ENCODE measurements at places on chromosomes 7 and 10.
A peak's percentile ranks its signal among the peaks of the same experiment; 100 is the strongest.

DNA sequence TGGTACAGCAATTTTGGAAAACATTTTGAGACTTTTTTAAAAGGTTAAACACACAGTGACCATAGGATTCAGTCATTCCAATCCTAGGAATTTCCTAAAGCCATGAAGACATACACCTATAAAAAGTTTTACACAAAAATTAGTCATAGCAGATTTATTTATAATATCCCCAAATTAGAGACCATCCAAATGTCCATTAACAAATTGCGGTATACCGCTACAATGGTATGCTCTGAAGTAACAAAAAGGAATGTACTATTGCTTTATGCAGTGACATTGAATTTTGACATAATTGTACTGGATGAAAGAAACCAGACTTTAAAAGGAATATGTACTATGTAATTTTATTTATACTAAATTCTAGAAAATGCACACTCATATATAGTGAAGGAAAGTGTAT lies 362.8 kb downstream of the HGF start:
- no peak for DNase-seq

- no peak for DNase-seq
These were observed 322 bp upstream of the RAMP3 start for GRCh38 chr7:45157286-45157652.

- no peak for DNase-seq
These were observed 337.1 kb downstream of the BMPER start for GRCh38 chr7:34242391-34242790.

DNA sequence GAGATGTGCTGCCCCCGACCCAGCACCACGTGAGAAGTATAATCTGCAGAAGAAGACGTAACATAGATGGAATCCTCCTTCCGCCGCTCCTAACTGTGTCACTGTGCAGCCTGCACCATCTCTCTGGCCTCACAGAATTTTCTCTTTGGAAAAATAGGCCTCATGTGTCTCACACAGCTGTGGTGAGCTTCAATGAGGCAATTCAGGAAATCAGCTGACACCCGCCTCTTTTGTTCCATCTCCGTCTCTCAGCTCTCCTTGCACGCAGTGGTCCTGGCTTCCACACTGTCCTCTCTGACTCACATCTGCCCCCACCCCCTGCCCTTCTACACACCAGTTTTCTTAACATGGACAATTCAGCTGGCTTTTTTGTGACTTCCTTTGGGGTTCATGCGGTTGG lies 7.2 kb downstream of the C10orf90 start:
- DNase-seq, result no peak

DNA sequence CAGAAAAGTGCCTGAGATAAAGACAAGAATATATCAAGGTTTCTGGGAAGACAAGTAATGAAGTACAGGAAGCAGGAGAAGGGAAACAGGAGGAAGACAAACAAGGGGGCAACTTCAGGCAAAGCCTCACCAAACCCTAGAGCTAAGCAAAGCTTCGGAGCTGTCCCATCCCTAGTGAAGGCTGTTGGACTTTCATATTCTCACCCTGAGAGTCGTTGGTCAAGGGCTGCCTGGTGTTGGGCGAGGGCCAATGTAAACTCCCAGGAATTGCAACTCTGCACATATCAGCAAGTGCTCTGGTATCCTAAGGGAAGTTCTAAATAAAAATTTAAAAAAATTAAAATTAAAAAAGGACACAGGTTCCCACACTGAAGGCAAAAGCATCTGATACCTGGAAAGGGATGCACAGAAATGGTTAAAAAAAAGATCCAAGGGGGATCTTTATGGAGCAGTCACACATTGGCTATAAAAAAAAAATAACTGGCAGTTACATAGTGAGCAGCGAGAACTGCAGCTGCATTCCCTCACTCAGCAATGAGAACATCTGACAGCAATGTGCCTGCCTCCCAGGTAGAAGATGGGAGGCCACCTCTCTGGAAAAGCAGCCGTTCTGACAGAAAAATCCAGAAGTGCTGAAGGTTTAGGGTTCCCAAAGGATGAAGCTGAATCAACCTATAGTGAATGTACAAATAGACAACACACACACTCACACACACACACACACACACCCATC lies 304.7 kb downstream of the WDR11 start:
- DNase-seq, result no peak

GRCh38 chr10:2576892-2577291 lies 490.5 kb upstream of the PFKP start:
- no peak for DNase-seq

- DNase-seq, result no peak
These were observed 565 bp downstream of the ATP5MK start for GRCh38 chr10:103395754-103396066.

DNA sequence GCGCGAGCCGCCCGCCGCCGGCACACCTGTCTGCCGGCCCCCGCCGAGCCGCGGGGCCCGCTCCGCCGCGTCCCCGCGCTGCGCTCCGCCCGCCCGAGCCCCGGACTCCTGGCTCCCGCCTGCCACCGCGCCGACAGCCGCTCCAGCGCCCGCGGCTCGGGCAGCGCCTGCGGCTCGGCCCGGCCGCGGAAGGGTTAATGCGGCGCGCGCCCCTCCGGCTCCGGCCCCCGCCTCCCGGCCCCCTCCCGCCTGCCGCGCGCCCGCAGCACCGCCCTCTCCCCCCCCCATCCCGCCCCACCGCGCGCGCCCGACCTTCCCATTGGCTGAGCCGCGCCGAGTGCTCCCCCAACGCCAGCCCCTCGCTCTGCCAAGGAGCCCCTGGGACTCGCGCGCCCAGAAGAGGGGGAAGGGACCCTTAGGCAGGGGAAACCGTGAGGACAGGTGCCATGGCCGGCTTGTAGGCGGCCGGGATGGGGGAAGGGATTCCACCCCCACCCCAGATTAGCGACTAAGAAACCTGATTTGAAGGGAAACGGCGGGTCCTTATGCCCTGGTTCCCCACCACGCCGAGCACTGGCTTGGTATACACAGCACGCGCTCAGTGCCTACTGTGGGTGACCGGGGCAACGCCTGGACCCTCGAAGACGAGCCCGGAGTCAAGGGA lies at the start of gene KCNH2:
KCNH2 (minus strand) TSS at position 196 of the 664 bp plus-strand sequence. CDS start 408 bp downstream, outside the sequence.
- peak; percentile 72 for DNase-seq

DNA sequence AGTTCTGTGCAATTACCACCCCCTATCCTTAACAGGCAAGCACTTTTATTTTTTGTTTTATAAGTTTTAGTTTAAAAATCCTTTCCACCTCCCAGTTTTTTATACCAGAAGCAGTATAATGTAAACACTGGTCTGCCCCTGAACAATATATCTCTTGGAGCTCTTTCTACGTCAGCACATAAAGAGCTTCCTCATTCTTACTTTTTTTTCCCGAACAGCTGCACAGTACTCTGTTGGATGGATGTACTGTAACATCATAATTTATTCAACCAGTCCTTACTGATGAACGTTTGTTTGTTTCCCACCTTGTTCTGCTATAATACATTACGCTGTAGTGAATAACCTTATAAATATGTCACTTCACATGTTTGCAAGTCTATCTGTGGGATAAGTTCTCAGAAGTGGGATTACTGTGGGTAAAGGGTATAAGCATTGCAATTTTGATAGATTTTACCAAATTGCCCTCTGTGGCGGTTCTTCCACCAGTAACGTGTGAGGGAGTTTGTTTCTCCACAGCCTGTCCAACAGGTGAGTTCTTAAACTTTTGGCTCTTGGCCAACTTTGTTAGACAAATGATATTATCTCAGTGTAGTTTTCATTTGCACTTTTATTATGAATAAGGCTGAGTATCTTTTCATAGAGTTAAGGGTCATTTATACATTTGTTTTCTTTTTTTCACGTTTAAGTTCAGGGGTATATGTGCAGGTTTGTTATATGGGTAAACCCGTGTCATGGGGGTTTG lies 32.8 kb downstream of the ADRA2A start:
- no peak for DNase-seq

DNA sequence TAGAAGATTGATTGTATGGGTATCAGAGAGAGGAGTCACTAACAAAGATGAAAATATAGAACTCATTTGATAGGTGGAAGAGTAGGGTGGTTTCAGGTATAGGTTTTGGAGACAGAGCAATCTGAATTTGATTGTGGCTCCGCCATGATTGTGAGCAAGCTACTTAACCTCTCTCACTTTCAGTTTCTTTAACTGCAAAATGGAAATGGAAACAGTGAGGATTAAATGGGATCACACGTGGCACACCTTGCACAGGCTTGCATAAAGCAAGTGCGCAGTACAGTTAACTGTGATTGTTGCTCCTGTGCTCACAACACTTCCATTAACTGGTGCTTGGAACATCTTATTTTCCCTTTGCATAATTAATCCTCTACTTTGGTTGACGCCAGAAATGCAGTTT lies 54.9 kb downstream of the ATXN7L1 start:
- DNase-seq, result no peak

DNA sequence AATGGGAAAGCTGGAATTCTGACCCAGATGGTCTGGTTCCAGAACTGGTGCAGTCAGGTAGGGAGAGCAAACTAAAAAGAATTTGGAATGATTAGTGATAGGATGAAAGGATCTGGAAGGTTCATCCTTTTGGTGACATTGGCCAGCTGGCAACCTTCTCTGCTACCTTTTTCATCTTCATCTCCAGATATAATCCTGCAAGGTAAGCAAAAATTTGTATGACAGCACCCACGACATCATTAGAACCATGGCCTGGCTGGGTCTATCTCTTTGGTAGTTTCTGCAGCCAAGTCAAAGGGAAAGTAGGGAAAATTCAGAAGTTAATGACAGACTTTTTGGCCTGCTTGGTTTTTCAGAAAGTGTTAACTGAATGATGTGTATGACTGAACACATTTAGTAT lies 188.9 kb upstream of the MALRD1 start:
- no peak for DNase-seq

- DNase-seq, result no peak
These were observed 81.3 kb downstream of the FOXL3 start for GRCh38 chr7:371119-371778.

DNA sequence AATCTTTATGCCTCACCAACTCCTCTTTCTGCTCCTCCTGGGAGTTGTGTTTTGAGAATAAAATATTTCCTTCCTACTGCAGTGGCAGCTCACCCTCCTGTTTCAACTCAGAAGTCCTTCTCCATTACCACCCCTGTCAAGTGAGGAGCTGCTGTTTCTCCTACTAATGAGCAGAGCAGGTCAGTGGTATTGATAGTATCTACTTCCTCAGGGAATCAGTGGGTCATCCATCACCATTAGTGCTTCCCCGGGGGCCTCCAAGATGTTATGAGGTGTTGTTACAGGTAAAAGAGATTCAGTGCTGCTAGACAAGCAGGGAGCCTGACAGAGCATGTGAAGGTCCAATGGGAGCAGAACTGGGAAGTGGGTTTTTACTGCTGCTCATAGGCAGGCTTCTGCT lies 795.2 kb downstream of the REEP3 start:
- no peak for DNase-seq

DNA sequence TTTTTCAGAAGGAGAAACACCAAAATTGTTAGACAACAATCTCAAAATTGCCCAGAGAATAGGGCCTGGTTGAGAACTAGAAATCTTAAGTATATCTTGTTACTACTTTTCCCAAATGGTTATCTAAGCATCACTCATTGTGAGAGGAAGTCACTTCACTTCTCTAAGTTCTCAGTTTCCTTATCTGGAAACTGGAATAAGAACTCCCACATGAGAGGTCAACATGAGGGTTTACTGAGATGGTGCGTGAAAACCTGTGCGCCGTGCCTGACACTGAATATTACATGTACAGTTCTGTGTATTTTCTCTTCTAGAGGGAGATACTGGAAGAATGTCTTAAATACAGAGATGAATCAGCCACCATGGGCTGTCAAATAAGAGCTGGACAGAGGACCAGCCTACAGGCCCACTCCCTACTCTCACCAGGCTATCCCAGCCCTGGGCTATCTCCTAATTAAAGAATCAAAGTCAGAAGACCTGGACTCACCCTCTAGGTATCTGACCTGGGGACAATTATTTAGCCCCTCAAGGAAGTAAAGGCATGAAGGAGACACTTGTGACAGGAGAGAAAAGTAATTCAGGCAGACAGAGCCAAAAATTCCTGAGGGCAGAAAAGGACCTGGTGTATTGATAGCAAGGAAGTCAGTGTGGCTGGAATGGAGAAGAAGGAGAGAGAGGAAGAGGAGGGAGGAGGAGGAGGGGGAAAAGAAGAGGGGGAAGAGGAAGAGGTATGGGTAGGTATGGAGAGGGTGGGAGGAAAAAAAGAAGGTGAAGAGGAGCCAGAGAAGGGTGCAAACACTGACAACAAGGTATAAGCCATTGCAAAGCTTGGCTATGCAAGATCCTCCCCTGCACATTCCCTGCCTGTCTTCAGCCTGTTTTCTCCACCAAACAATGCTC lies 44.9 kb downstream of the CCDC71L start:
- DNase-seq, result no peak

- DNase-seq, result no peak
These were observed 4.7 kb upstream of the SPAG6 start for GRCh38 chr10:22340329-22341189.

DNA sequence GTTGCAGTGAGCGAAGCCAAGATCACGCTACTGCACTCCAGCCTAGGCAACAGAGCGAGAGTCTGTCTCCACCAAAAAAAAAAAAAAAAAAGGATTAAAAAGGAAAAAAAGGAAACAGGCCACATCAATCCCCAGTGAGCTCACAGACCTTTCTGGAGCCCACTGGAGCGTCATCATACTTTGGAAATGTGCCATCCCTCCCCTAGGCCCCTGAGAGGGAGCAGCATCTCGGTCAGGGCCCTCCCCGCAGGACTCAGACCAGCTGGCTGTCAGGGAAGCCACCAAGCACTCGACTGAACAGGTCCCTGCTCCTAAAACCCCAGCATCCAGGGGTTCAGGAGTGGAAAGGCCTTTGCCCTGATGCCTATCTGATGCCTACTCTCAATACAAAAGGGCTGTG lies 97.9 kb upstream of the SH2B2 start:
- DNase-seq, result no peak

DNA sequence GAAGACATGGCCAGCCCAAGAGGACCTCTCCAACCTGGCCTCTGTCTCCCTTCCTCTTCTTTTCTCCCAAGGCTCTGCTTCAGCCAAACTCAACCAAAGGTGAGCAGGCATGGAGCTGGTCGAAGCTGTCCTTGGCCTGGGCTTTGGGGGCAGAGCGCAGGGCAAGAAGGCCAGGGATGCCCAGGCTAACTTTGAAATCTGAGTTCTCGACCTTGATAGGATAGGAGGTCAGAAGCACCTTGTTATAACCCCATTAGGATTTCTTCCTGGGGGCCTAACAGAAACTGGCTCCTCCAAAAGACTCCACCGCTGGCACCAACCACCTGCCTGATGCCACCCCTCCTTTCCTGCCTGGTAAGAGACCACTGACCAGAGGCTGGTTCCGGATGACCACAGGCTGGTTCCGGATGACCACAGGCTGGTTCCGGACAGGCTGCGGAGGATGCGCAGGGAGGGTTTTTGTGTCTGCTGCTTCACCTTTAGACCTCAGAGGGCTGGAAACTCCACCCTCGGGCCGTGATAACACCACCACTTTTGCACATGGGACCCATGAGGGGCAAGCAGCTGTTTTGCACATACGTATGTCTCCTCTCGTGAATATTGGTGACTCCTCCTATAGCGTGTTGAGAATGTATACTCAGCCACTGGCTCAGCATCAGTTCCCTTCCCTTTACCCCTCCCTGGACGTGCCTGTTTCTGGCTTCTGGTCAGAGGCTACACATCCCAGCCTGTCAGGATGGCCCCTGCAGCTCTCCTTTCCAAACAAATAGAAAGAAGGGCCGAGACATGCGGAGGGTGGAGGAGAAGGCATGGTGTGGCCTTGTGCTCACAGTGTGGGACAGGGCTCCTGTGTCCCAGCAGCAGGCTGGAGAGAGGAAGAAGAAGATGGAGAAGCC lies 140.1 kb downstream of the DNAJB6 start:
- no peak for DNase-seq

- no peak for DNase-seq
These were observed 40.3 kb upstream of the EFCAB10 start for GRCh38 chr7:105621617-105622016.

GRCh38 chr7:33821970-33822369 lies 83.4 kb upstream of the BMPER start:
- no peak for DNase-seq

Measured in DMS 273 treated with DMSO at 0.1 percent for 48 hours (cell line).